ENCODE measurements at places on chromosomes 1 and 21.

DNA sequence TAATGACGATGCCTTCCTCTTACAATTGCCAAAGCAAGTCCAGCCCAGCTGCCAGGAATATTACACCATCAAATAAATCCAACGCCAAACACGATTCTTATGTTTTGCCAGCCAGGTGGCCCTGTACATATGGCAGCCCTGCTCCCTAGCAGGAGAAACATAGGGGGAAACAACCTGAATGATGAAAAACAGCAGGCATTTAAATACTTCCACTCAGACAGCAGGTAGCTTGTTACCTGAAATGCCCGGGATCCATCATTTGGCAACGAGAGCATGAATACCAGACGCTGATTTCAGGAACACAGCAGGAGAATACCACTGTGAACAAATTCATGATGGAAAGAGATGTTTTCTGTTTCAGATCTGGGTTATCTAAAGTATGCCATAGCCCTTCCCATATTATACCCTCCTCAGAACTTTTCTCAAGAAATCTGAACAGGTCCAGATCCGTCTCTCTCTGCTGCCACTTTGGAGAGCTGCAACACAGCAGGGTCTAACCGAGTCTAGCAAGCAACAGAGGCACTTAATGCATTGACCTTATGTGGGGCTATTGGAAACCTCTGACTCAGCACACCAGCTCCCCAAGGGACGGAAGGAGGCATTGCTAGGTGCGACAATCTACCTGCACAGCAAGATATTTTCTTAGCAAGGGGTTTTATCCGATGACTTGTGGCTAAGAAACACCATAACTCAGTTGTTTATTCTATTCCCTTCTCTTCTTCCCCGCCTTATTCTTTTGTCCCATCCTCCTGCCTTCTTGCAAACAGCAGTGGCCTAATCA, 166.3 kb downstream of the BARHL2 start:
- DNase-seq: no peak

- DNase-seq: peak; percentile 100
These were observed 1.1 kb upstream of the SYNC start for GRCh38 chr1:32703479-32704291.

DNA sequence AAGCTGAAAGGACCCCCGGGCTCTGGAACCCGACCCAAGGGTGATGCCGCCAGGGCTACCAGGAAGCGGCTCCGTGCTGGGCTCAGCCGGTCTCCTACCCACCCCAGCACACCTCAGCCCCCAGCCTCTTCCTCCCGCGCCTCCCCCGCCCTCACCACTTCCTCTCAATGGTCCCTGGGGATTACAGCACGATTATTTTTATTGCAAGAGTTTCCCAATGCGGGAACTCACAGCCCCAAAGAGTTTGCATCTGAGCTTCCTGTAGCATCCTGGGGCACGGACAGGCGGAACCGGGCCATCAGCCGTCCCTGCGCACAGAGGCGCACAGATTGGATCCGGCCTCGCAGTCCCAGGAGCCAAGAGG, 8.7 kb upstream of the SLX9 start:
- DNase-seq: peak; percentile 74

- no peak for DNase-seq
These were observed 22.1 kb downstream of the ZBTB17 start for GRCh38 chr1:15953791-15954241.

- no peak for DNase-seq
These were observed 123.0 kb downstream of the PCBP3 start for GRCh38 chr21:45766501-45766900.

DNA sequence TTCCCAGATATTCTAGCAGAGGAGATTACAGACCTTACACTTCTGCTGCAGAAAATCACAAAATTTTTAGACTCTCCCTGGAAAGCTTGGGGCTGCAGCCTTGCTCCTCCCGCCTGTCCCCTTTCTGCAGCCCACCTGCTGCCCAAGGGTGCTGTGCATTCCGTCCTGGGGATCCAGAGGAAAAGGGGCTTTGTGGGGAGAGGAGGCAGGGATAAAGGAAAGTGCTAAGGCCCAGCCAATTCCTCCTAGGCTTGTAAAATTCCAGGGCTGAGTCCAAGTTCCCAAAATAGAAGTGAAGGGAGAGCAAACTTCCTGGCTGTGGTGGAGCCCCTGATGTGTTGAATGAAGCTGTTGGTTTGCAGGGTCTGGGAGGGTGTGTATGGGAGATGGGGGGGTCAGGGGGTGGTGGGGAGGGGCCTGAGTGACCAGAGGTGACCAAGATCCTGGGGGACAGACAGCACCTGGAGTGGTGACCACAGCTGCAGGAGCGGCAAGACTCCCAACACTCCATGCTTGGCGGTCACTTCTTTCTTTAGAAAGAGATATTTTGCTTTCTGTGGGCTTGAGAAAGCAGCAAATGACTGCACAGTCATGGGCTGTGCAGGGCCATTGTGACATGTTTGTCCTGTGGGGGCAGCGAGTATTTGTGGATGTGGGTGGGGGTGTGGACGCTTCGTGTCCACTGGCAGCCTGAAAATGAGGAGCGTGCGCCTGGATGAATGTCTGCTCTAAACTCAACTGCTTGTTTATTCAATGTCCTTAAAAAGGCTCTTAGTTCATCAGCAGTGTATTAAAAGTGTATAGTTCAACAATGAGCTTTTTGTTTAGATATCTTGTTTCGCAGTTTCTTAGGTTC, 68.4 kb downstream of the TLR5 start:
- DNase-seq: no peak

DNA sequence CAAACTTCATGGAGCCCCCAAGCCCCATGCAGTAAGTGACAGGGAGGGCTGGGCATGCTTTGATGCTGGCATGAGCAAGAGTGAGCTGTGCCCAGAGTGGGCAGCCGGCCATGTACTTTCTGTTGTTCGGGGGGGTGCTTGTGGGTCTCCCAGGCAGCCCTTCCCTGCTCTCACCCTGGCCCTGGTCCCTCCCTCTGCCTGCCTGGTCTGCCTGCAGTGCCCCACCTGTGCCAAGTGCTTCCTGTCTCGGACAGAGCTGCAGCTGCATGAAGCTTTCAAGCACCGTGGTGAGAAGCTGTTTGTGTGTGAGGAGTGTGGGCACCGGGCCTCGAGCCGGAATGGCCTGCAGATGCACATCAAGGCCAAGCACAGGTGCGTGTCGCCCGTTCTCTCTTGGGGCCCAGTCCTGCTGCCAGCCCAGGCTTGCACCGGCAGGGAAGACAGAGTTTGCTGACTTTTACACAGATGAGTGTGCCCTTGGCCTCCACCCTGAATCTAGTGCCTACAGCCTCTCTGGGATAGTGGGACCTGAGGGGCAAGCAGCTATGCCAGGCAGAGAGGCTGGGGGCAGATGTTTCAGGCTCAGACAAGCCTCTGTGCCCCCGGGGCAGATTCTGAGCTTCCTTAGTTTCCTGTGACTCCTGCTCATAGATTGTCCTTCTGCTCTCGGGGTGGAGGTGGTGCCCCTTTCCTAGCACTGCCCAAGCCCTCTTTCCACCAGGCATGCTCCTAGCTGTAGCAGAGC, 7.6 kb downstream of the ZBTB48 start:
- DNase-seq: no peak

DNA sequence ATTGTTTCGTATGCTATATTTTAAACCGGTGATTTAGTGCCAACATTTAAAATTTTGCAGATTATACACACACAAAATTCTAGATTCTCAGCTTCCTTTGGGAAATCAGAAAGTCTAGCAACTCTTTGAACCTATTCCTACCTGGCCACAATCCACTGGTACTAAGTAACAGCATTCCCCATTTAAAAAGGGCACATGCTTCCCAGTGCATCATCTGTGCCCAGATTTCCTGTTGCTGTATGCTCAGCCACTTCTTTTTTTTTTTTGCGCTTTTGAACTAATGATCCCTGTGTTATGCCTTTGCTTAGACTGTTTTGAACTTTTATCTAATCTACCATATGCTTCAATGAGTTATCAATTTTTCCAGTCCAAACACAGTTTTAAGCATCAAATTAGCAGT, 548.4 kb downstream of the PLPP3 start:
- no peak for DNase-seq

DNA sequence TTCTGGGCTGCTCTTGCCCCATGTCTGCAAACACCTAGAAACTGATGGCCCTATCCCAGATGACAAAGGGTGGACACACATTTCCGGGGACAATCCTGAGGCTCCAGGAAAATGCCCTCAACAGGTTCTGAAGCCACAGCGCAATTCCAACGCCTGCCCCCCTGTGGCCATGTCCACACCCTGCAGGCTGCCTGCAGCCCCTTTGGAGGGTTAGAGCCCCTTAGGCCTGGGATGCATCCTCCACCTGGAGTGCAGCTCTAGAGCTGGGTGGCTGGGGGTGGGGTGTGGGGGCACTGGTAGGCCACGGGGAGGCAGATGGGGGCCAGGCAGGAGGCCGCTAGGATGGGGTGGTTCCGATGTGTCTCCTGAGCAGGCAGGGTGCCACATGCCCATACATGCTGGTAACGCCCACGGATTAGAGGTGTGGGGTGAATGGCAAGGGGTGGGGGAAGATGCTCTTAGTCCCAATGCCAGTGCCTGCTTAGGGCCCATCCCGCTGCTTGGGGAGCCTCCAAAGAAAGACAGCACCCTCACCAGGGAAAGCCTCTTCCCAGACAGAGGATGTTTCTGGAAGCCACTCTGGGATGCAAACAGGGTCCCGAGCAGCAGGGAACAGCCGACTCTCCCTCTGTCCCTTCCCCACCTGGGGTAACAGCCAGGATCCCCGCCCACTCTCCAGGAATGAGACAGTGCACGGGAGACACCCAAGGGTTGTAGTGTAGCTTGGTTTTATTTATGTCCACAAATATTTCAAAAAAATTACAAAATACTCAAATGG, 34.0 kb downstream of the SLC45A1 start:
- peak; percentile 30 for DNase-seq

GRCh38 chr1:15701784-15702183, 17.7 kb downstream of the PLEKHM2 start:
- DNase-seq: no peak

Data from fibroblast of upper back skin (primary cell).